ENCODE measurements at places on chromosomes 3 and 15.

DNA sequence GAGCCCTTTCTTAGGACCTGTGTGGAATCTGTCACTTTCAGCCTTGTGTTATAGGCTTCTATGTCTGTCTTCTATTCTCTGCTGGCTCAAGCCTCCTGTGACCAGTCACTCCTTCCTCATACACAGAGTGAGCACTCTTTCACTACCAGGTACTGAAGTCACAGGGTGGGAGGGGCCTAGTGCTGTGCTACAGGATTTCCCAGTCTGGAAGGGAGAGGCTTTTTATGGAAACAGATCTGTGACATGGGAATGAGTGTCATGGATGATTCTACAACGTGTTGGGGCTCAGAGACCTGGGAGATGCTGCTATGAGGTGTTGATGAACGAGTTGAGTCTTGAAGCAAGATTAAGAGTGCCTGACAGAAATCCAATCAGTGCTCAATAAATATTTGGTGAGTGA is 100.5 kb downstream of the PDCD6IP start:
- no peak for DNase-seq

DNA sequence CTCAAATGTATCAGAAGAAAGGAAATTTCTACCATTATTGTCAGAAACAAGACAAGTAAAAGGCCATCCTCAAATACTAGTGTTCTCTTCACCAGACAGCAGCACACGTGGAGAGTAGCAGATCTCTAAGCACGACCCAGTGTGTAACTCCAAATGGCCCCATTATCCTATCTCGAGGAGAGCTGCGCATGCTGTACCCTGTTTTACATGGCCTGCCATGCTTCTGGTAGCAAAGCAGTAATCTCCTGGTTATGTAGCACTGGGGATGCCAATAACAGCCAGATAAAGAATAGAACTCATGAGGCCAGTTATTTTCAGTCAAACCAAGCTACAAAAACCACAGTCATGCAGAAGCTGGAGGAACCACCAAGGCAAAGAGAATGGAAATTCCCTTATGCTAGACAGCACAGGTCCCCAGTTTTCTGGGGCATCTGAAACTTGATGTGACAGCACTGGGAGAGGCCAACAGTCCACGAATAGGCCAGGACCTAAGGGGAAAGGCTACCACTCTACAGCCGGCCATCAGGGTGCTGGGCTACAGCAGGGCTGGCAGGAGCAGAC is 73.0 kb downstream of the LIPC start:
- DNase-seq, result no peak

GRCh38 chr3:100120693-100121092 is 6.4 kb upstream of the FILIP1L start:
- no peak for DNase-seq

DNA sequence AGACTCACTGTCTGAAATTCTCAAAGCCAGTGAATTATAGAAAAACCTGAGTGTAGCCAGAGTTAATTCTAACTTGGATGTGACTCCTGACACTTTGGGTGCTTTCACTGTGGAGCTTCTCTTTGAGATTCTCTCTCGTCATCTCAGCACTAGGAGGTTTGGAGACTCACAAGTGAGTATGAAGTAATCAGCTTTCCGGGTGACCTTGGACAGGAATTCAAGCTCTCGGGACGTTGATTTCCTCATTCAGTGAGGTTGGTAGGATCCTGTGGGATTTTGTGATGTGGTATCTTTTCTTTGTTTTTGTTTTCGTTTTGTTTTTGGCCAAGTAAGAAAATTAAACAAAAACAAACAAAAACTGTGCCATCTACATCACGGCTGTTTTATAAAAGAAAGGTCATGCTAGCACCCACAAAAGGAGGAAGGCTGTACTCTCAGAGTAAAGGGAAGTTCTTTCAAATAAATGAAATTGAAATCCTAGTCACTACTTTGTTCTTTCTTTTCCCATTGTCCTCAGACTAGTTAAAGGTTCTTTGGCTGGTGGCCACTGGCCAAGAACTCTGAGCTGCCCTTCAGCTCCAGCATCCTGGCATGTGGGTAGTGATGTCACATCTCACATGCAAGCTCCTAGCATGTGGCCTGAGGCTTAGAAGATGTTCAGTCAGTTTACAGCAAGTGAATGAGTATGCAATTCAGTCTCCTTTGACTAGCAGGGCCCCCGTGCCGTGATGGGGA is 263.3 kb upstream of the TPM1 start:
- no peak for DNase-seq

DNA sequence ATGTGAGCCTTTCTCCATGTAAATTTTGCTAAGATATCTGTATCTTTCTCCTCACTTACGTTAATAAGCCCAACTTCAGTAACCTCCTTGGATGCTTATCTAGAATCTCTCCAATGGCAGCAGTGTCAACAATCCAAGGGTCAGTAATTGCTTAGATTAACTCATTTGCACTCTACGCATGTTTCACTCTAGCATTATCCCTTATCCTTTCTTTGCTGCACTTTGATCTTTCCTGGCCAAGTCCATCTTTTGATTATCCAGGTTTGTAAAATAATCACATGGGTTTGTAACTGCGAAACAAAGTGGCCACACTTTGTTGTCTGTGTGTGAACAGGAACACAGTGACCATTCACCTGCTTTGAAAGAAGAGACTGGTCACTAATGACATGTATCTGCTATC is 577.6 kb downstream of the RSL24D1 start:
- DNase-seq, result no peak

DNA sequence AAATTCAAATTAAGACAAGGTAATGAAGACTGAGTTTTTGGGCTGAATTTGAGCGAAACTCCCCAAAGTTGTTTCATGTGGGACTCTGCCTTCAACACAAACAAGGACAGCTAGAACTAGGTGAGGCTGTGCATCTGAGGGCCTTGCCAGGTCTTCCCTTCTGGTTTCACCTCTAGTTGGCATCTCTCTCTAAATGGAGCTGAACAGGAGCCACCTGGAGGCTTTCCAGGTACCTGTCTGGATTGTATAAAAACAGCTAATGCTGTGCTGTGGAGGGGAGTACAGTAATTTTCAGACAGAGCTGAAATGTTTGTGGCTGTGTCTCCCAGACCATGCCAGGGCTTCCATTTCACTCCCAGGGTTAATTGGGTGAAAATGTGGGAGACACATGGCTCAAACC is 27.1 kb downstream of the TRIM71 start:
- no peak for DNase-seq

GRCh38 chr15:26475554-26475953 is 297.3 kb downstream of the GABRB3 start:
- DNase-seq, result no peak

- no peak for DNase-seq
Measured at GRCh38 chr3:49882166-49882565, 12.5 kb upstream of the CAMKV start.

DNA sequence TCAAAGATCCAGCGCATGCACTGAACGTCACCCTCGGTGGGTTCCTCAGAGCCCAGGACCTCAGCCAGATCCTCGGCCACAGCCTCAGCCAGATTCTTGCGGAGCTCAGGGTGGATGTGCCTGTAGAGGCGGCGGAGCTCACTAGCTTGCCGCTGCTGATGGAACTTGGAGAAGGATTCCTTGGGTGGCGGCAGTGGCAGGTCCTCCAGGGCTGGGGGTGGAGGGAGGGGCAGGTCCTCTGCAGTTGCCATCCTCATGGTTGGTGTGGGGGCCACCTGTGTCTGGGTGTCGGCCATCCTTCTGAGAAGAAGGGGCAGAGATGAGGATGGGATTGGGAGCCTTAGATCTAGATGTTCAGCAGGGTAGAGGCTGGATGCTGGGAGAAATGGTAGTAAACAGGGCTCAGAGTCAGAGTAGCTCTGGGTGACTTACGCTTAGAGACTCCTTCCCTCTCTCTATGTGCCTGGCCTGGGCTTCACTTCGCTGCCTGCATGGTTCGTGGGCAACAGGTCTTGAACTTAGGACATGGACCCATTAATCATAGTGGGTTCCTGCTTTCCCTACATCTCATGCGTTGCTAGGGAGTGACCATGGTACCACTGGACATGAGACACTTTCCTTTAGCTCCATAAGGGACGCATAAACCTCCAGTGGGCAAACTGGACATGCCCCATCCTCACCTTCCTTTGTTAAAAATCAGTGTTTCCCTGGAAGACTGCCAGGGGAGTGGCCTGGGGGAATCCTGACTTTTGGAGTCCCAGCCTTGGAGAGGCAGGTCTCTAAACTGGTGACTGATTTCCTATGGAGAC is 3.0 kb downstream of the XIRP1 start:
- DNase-seq, result no peak

DNA sequence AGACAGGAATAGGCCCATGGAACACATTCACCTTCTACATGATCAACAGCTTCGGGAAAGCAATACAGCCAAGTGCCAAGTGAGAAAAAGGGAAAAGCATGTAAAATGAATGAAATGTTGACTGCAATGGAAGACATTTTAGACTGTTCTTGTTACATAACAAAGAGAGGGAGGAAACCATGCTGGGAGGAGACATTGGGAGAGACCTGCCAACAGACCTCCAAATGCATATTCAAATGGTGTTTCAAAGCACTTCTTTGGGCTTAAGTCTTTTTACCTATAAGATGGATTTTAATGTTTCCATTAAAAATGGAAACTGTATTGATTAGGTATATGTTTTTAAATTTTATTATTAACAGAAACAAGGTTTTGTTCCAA is 350.0 kb upstream of the THBS1 start:
- no peak for DNase-seq

DNA sequence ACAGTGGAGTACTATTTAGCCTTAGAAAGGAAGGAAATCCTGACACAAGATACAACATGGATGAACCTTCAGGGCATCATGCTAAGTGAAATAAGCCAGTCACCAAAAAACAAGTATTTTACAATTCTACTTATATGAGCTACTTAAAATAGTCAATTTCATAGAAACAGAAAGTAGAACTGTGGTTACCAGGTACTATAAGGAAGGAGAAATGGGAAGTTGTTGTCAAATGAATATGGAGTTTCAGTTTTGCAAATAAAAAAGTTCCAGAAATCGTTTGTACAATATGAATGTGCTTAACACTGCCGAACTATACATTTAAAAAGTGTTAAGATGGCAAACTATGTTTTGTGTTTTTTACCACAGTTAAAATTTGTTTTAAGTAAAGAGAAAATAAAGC is 26.8 kb downstream of the TRANK1 start:
- no peak for DNase-seq

DNA sequence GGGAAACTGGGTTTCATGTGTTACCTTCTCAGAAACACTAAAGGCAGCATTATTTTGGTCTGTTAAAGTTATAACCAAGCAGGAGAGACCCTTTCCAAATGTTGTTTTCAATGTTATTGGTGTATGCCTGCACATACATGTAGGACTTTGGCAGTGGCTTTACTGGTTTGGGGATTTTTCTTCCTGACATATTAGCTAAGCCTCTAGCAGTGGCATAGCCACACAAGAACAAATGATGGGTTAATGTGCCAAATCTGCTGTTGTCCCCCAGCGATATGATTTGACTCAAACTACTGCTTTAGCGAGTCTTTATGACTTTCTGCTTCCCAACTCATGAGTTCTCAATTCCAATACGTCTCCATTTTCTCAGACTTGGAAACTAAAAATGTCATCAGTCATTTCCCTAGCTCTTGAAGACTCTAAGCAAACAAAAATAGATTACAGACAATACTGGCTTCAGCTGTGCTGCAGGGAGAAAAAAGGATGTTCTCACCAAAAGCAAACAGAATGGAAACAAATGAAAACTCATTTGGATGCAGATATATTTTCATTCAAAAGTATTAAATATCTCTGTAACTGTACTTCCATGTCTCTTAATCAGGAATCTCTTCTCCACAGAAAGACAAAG is 29.6 kb downstream of the TPM1 start:
- DNase-seq, result no peak

- DNase-seq, result no peak
Measured at GRCh38 chr15:59169251-59169708, 37.4 kb upstream of the LDHAL6B start.

DNA sequence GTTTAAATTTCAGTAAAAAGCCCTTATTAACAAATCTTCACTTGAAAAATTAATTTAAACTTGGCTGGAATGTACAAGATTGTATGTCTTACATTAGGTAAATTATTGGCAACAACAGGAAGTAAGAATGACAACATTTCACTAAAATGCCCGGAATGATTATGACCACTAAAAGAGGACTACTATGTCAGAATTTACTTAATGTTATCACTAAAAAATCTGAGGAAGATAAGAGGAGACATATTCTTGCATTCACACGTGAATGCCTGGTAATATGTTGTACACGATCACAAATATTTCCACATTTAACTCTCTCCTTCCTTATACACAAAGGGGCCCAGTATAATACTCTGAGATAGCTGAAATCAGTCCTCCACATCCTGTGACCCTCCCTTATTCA is 29.7 kb downstream of the VGLL3 start:
- DNase-seq, result no peak

GRCh38 chr15:75809986-75810750 is 33.1 kb upstream of the UBE2Q2 start:
- no peak for DNase-seq

- DNase-seq, result no peak
Measured at GRCh38 chr3:14223595-14223994, 45.0 kb downstream of the LSM3 start.

- no peak for DNase-seq
Measured at GRCh38 chr3:197023241-197023997, 6.2 kb downstream of the MELTF start.

GRCh38 chr3:57126244-57126643 is 38.9 kb downstream of the IL17RD start:
- DNase-seq, result no peak

DNA sequence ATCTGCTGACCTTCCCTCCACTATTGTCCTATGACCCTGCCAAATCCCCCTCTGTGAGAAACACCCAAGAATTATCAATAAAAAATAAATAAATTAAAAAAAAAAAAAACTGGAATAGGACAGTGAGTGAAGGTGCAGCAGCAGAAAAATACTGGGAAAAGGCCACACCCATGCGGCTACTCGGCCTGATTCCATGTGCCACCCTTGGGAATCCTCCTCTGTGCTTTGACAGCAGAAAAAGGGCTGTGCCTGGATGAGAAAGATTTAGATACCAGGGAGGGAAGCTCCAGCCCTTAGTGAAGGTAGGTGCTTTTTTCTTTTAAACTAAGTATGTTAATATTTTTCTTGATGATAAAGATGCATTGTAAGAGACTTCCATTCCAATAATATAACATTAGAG is 107.8 kb downstream of the CTNNB1 start:
- no peak for DNase-seq

DNA sequence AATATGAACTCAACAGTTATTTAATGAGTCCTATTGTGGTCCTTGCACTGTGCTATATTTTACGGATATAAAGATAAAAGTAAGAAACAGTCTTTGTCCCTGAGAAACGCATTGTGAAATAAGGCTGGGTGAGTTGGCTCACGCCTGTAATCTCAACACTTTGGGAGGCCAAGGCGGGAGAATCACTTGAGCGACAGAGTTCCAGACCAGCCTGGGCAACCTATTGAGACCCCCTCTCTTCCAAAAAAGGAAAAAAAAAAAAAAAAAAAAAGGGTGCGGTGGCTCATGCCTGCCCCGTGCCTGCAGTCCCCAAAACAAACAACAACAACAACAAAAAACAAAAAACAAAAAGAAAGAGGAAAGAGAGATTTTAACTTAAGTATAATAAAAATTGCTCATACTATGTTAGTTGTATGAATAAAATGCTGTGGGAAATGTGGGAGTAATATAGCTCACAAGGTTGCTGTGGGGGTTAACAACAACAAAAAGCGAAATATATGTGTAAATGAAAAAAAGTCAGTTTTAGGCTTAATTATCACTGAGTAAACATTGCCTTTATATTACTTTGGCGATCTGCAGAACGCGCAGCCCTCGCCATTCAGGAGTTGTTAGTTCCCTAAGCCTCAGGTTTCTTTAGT is 461 bp upstream of the FNDC3B start:
- DNase-seq, result no peak

- no peak for DNase-seq
Measured at GRCh38 chr3:171704002-171704401, 106.3 kb downstream of the PLD1 start.
